ENCODE measurements at places on chromosomes 2 and 18. TPM values are rescaled to one million over a fixed set of nuclear protein-coding genes. Genes with fewer than 3 reads are reported as not detected.

DNA sequence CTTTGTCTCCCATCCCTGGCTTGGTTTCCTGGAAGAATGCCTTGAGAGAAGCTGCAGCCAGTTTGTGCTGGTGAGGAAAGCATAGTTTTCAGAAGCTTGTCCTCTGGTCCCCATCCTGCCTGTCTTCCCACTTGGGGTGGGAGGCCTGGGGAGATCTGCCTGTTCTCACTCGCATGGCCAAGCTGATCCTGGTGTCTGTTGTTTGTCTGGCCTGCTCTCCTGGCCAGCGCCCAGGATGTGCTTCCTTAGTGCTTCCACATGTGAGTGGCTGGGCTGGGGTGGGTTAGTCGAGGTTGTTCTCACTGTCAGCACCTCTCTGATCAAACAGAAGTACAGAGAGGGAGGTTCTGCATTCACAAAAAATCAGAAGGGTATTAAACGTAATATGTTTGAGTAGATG is 49.5 kb downstream of the PTPRM start:
- no peak for DNase-seq

GRCh38 chr2:235568431-235568830 is 74.6 kb downstream of the AGAP1 start:
- DNase-seq = no peak

DNA sequence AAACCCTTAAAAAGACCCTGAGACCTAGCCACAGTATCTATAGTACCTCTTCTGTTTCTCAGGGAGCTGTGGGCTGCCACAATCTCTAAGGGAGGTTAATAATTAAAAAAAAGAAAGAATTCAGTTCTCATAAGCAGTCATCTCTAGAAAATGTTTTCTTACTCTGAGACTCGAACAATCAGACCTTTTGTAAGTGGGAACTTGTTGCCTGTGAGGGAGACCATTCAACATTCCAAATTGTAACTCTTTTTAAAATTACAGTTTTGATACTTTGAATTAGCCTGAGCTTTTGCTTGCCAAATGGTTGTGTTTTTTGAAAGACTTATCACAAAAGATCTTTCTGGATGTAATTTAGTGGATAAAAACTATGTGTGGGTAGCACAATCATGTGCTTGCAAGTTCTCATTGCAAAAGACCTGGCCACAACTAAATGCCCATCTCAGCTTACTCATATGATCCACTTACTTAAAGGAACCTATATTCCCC is 33.3 kb downstream of the IL1R2 start:
- DNase-seq = no peak

The LMAN2L gene
- polyA plus RNA-seq = 52.7 TPM

The MRO gene
- 2.7 TPM for polyA plus RNA-seq

GRCh38 chr2:147033044-147033443 is 811.8 kb upstream of the ACVR2A start:
- no peak for DNase-seq

GRCh38 chr2:145020694-145021093 is 500.8 kb upstream of the ZEB2 start:
- no peak for DNase-seq

DNA sequence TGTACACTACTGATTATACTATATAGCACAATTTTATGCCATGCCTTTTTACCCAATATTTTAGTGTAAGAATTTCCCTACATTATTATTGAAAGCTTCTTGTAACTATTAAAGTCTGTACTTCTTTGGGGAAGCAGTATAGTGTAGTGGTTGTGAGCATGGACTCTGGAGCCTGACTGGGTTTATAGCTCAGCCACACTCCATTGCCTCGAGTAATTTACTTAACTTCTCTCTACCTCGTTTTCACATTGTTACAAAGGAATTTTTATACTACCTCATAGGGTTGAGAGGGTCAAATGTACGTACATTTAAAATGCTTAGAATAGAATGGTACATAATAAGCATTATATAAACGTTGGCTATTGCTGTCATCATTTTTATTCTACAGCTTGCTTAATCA is 139.2 kb downstream of the UBR3 start:
- DNase-seq = peak; percentile 10

DNA sequence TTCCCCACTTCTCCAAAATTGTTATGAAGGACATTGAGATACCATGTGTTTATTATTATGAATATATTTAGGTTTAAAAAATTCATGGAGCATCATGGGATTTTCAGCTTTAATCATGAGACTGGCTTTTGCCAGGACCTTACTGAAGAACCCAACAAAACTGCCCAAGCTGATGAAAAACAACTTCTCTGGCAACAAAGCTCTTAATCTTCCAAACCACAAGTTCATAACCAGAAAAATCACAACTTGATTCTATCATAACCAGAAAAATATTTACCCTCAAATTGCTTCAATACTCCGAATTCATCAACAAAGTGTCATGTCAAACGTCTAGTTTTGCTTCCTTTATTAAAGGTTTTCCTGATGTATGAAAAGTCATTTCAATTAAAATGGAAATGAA is 971.8 kb upstream of the ACVR2A start:
- DNase-seq = no peak

- no peak for DNase-seq
These were observed 4.3 kb upstream of the CDCA7 start for GRCh38 chr2:173350383-173350782.

DNA sequence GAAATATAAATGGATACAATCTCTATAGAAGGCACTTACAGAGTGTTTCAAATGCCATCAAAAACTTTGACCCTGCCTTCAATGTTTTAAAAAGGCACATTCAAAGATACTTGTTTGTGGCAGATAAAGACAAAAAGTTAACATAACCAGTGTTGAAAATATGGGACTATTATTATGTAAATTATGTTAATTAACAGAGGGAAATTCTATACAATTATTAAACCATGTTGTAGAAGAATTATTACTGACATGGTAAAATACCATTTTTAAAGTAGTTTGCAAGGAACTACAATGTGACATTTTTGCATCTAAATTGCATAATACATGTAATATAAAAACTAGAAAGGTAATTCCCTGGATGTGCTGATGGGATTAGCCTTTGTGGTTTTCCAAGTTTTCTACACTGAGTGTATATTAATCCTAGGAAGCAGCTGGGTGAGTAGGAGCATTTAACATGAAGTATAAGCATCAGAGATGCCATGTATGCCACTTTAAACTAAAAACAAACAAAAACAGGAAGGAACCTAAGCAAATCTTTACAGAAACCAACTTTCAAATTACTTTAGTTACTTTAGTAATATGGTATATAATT is 21.7 kb downstream of the MIB1 start:
- no peak for DNase-seq

GRCh38 chr18:10072671-10073175 is 158.9 kb downstream of the VAPA start:
- no peak for DNase-seq

GRCh38 chr18:60895181-60895580 is 438.0 kb upstream of the CDH20 start:
- no peak for DNase-seq

The GALNT13 gene
- 1.9 TPM for polyA plus RNA-seq

GRCh38 chr2:155600296-155600695 is 732.2 kb downstream of the NR4A2 start:
- DNase-seq = no peak

GRCh38 chr18:49206717-49207116 is 253.7 kb downstream of the DYM start:
- DNase-seq = no peak

DNA sequence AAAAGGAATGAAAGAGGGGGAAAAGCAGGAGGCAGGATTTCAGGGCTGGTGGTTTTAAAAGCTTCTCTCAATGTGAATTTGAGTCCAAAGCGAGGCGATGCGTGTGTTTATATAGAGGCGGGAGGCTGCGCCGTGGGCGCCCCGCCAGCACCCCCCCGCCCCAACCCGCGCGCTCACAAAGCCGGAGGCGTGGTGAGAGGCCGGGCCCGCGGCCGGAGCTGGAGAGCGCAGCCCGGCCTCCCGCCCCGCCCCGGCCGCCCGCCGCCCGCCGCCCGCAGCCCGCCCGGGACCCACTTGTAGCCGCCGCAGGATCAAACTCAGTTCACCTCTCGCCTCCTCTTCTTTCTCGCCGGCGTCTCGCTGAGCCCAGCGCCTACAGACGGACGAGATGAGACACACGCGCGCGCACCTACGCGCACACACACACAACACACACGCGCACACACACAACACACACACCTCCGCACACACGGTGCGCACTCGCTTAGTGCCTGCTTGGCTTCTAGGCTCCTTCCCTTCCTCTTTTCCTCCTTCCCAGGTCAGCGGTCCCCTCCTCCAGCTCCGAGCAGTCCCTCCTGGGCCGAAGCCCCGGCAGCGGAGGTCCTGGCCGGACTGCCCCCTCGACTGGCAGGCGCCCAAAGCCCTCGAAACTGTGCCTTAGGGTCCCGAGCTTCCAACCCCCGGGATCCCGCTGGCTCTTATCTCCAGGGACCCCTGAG is 1.3 kb upstream of the CYP26B1 start:
- DNase-seq = no peak

DNA sequence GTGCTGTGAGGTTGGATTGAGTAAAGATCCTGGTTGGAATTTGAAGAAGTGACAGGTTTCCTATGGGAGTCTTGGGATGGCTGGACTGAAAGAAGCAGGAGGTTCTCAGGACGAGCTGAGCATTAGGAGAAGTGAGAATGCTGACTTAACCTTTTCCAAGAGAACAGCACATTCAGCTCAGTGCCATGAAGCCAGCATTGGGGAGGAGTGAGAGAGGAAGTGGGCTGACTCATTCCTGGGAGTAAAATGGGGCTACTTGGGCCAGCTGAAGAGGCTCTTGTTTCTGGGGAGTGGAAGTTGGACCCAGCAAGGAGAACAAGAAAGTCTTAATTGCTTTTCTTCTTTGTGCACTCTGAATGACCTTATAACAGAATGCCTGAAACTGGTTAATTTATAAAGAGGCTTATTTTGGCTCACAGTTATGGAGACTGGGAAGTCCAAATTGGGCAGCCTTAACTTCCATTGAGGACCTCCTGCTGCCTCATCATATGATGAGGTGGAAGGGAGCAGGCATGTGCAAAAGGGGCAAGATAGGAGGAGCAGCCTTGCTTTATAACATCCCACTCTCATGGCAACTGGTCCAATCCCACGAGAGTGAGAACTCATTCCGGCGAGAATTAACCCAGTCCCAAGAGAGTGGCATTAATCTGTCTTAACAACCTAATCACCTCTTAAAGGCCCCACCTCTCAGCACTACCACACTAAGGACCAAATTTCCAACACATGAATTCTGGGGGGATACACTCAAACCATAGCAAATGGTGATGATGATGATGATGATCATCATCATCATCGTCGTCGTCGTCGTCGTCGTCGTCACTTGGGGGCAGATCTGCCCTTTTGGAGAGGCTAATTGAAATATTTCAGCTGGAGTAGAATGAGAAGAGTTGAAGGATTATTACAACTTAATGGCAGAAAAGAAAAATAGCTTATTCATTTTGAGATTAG is 26.1 kb downstream of the DGUOK start:
- DNase-seq = no peak

DNA sequence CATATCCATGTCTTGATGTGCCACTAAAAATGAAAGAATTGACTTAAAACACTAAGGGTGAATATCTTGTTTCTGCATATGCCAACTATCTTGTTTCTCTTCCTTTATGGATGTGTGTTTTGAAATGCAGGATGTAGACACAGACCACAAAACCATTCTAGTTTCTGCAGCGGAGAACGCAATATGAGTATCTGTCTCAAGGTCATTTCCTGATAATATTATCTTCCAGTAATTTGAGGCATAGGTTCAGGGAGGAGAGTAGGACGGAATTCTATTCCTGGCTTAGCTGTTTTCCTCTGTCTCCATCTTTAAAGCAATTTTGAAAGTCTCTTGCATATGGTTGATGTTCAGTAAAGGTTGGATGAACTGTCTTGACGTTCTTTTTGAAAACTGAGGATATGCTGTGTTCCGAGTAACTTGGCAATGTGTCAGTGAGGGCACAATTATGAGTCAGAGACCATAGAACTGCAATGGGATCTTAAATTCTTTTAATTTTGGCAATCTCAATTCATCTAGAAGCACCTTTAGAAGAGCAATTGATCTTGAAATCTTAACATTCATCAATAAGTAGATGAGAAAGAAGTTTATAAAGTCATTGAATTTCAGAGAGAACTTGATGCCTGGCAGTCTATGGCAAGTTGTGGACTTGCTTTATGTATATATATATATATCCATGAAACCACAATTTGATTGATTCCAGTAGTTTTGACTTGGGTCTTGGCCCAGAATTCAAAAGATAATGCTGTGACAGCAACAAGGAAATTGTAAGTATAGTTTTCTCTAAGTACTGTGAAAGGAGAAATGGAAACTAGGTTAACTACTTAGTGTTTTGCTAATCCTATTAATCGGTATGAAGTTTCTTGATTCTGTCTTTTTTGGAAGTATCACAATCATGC is 24.8 kb downstream of the RAB27B start:
- DNase-seq = no peak

DNA sequence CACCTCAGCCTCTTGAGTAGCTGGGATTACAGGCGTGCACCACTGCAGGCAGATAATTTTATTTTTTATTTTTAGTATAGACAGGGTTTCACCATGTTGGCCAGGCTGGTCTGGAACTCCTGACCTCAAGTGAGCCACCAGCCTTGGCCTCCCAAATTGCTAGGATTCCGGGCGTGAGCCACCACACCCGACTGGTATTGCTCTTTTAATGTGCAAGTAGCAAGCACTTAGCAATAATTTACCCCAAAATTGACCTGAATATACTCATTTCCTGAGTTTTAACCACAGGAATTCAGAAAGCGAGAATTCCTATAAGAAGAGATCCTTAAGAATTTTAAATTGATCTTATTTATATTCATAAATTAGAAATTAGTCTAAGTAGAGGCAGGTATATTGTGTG is 169.1 kb downstream of the CDH2 start:
- no peak for DNase-seq

The RAX gene
- not detected for polyA plus RNA-seq

The ADNP2 gene
- polyA plus RNA-seq = 24.2 TPM

DNA sequence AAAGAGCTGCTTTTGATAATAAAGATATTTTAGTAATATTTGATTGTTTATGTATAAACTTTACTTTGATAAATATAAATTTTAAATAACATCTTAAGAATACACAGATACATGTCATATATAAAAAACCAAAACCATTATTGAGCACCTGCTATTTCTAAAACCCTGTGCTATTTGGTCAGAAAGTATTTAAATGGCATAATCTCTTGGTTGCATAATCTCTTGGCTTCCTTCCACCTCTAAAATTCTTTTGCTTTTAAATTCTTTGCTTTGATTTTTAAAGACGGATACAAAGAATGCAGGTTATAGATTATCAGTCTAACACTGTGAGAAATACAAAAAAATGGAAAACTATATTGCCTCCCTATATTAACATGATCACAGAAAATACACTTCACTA is 36.9 kb downstream of the ACMSD start:
- no peak for DNase-seq

DNA sequence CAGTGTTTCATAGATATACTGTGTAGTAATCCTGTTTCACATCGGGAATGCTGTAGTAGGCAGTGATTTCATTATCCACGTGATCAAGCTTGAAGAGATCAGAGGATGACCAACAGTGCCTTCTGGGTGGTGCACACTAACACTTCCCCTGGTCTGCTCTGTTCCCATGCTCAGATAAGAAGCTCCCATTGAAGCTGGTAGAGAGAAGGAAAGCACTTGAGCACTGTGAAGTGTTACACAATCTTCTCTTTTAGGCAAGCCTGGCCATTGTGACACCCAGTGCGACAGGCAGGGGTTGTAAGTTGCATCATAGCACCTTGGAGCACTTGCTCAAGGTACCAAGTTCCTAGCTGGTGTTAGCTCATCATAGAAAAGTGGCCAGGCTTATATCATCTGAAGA is 30.6 kb upstream of the GPD2 start:
- no peak for DNase-seq
